ENCODE measurements at places on chromosomes 5 and 9.

DNA sequence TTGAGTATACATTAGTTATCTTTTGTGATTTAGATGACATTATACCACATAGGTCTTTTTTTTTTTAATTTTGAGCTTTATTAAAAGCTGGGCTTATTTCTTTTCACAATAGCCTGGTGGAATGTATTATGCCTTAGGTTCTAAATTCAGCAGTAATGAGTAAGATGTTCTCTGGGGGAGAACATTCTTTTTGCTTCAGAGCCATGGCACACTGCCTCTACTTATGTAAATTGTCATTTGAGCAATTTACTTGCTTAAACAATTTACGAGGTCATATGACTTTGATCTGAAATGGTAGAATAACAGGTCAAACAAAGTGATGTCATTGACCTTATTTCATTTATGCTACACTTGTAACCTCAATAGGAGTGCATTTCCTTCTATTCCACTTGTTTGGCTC is 154.2 kb downstream of the FOCAD start:
- no peak for DNase-seq

GRCh38 chr5:59831326-59832010 is 62.1 kb downstream of the PDE4D start:
- no peak for DNase-seq

DNA sequence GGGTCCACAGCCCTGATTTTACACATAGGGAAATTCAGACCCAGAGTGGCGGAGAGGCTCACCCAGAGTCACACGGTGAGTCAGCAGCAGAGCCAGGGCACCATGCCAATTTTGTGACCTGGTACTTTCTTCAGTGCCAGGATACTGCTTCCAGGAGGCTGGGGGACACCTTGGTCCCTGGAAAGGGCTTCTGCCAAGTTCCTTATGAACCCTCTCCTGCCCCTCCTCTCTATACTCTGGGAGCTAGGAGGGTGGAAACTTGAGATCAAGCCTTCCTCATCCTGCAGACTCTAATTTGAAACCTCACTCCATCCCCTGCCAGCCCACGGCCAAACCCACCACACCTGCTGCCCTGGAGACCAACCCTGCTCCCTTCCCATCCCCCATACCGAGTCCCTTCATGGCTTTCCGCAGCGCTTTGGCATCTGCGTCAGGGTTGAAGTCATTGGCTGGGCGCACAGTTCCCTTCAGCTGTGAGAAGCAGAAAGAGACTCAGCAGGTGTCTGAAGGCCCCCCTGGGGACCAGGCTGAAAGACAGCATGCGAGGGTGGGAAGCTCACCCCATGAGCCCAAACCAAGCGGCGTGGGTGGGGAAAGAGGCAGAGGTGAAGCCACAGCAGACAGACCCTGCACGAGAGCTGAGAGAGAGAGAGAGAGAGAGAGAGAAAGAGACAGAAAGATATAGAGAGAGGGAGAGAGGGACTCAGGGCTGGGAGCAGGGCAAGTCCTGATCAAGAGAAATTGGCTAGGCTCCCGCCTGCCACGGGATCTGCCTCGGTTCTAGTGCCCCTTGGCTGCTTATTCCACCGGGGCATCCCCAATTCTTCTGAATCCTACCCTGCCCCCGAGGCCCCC is 33.5 kb downstream of the ANXA6 start:
- no peak for DNase-seq

- no peak for DNase-seq
These were observed 3.3 kb downstream of the RXRA start for GRCh38 chr9:134329576-134329855.

GRCh38 chr5:149799119-149799623 is 69.1 kb downstream of the PPARGC1B start:
- no peak for DNase-seq

DNA sequence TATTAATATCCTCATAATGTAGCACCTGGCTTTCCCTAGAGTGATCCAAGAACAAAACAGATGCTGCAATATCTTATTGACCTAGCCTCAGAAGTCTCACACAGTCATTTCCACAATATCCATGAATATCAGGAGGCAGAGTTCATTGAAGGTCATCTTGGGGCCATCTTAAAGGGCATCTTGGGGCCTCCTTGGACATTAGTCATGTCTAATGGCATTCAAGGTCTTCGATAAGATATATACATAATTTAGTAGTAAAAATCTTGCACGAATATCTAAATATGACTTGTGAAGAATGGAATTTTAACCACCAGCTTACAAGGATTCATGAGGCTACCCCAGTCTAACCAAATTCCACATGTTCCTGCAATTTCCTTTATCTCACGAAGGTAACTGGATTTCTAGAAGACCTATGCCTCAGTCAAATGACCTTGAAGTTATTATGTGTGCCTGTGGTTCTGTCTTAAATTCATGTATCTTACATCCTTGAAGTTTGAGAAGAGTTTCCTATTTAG is 163.6 kb upstream of the SPEF2 start:
- no peak for DNase-seq

DNA sequence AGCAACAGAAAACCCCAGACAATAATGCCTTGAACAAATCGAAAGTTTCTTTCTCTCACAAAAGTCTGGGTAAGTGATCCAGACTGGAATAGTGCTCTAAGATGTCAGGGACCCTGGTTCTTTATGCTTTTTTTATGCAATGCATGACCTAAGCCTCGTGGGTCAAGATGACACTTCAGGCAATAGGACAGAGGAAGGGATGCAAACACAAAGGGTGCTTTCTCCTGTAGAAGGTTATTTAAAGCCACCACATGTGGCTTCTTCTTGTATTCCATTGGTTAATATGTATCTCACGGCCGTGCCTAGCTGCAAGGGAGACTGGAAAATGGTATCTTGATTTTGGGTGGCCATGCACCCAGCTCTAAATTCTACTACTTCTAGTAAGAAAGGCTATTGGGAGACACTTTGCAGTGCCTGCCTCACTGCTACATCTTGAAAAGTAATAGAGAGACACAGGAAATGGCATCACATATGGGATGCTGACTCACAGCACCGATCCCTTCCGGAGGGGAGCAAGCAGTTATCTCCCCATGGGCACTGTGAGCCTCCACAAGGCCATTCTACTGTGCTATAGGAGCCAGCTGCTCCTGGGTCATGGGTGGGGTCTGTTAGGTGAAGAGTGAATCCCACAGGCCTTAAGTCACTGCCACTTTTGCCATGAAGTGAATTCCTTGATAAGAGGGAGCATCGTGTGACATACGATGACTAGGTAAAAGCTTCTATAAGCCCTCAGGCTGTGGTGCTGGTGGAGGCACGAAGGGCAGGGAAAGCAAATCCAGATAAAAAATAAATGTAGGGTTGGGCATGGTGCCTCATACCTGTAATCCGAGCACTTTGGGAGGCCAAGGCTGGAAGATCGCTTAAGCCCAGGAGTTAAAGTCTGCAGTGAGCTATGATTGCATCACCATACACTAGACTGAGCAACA is 32.5 kb upstream of the RAB14 start:
- DNase-seq, result no peak

GRCh38 chr9:87422999-87423398 is 74.7 kb upstream of the DAPK1 start:
- DNase-seq, result no peak

DNA sequence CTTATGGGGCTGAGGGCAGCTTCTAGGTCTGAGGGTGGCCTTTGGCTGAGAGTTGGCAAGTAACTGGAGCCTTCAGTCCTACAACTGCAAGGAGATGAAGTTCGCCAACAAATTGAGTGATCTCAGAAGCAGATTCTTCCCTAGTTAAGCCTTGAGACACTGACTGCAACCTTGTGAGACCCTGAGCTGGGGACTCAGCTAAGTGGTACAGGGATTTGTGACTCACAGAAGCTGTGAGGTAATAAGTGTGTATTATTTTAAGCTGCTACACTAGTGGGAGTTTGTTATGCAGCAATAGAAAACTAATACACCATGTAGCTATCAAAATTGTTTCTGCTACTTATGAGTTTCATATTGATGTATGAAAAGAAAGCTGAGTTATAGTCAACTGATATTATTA is 279.2 kb downstream of the PIK3R1 start:
- DNase-seq, result no peak

GRCh38 chr9:90478821-90479220 is 163.8 kb downstream of the DIRAS2 start:
- no peak for DNase-seq

DNA sequence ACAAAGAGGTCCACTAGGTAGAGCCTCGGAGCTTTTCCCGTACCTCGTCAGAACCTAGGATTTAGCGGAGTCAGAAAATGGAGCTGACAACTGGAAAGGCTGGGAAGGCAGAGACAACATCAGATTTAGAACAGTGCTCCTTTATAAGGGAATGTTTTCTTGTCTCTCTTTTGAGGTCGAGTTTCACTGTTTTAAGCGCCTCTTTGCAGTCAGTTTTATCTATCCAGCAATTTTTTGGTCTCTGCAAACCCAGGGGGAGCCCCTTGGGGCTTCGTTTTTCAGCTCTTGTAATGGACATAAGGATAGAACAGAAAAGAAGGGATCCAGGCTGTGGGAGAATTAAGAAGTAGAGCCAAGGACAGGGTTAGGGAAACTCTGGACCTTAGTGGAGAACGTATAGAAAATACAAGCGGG is 80.5 kb downstream of the FNBP1 start:
- no peak for DNase-seq

- no peak for DNase-seq
These were observed 176.3 kb upstream of the PPP1R26 start for GRCh38 chr9:135303280-135303647.

DNA sequence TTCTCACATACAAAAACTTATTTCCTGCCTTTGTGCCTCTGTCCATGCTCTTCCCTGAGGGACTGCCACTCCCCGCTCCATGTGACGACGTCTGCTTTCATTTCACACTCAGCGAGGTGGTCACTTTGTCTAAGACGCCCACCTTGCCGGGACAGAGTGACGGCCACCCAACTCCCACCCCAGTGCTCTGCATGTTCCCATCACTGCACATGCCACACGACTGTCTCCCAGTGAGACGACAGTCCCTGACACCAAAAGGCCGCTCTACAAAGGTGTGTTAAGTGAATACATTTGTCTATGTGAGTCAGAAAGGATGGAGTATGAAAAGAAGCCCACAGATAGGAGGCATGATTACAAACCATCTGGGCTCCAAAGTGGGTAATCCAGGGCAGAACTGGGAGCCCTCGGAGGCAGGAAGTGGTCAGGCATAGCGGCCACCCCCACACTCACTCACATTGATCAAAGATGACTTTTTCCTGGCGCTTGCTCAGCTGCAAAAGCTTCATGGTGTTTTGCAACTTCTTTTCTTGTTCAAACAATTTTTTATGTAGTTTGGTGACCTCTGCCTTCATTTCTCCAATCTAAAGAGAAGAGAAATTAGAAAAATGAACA is 185.8 kb downstream of the CDK5RAP2 start:
- peak; percentile 49 for DNase-seq

GRCh38 chr5:5523066-5523505 is 100.6 kb downstream of the ICE1 start:
- DNase-seq, result no peak

DNA sequence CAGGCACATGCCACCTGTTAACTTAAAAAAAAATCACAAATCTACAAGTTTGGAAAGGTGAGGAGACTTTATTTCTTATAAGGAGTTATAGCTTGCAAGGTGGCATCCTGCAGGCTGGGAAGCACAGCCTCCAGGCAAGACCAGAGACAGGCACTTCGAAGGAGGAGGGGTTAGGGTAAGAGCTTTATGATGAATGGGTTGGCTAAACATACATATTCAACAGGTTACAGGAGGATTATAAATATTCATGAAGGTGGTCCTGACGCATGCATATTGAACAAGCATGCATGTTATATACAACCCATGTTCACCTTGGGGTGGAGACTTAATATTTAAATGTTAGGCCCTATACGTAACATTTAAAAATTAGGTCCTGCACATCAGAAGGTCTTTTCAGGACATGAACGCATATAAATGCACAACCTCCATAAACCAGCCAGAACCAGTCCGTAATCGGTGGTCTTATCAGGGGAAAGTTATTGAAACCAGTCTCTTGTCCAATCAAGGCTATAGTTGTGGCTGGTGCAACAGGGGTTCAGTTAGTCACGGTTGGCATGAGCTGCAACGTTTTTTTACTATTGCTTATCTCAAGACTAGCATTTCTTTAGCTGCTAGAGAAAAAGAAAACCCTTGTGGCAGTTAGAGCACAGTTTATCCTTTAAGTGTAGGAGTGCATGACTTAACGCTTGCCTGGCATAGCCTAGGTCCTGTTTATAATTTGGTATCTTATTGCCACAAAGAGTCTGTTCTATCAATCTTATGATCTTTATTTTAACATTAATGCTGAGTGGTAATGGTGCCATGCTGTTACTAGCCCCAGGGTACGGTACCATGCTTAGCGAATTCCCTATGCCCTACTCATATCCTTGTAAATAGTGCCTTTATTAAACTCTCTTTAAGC is 72.7 kb downstream of the C9orf57 start:
- no peak for DNase-seq

GRCh38 chr5:149374303-149374702 is 4.8 kb downstream of the IL17B start:
- no peak for DNase-seq

DNA sequence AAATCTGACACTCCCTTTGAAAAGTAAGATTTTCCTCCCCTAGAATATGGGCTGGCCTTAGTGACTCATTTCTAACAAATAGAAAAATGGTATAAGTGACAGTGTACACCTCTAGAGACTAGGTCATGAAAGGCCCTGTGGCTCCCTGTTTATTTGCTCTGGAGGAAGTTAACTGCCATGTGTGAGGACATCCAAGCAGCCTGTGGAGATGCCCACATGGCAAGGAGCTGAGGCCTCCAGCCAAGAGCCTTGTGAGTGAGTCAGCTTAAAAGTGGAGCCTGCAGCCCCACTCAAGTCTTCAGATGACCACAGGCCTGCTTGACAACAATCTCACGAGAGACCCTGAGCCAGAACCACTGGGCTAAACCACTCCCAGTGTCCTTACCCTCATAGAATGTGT is 128.1 kb upstream of the LHFPL2 start:
- DNase-seq, result no peak

DNA sequence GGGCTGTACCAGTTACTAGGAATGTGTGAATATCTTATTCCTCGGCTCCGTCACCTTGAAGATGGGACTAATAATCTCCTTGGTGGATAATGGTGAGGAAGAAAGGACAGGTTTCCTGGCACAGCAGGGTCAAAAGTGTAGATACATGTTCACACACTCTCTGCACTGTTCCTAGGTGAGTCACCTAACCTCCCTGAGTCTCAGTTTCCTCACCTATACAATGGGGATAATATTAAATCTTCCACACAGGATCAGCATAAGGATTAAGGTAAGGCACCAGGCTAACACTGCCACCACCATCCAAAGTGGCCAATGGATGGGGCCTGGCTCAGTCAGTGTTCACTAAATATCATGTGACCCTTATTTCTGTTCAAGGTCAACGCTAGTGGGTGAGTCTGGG is 66.9 kb downstream of the PSMB7 start:
- no peak for DNase-seq
